ENCODE measurements at places on chromosomes 16 and 17.

DNA sequence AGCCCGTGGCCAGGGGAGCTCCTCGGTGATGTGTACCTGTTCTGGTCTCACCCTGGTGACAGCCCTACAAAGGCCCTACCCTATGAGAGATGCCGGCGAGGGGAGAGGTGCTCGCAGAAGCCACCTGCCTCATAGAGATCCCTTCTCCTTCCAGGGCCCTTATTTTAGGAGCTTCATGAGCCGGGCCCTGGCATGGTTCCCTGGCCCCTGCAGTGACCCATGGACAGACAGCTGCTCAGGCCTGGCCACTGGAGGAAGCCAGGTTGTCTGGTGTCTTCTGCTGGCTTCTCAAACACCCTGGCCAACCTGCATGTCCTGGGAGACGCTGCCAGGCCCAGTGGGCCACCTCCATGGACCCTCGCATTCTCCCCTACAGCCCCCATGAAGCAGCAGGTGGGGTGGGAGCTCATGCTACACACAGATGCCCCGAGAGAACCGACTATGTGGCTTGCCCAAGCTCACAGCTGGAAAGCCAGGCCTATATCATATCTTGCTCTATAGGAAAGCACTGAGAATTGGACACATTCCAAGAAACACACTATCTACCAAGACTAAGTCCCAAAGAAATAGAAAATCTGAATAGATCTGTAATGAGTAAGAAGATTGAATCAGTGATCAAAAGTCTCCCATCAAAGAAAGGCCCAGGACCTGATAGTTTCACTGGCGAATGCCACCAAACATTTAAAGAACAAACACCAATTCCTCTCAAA is 7.2 kb upstream of the AATK start:
- DNase-seq = no peak

GRCh38 chr16:20726661-20727060 is 15.0 kb downstream of the THUMPD1 start:
- DNase-seq = no peak

DNA sequence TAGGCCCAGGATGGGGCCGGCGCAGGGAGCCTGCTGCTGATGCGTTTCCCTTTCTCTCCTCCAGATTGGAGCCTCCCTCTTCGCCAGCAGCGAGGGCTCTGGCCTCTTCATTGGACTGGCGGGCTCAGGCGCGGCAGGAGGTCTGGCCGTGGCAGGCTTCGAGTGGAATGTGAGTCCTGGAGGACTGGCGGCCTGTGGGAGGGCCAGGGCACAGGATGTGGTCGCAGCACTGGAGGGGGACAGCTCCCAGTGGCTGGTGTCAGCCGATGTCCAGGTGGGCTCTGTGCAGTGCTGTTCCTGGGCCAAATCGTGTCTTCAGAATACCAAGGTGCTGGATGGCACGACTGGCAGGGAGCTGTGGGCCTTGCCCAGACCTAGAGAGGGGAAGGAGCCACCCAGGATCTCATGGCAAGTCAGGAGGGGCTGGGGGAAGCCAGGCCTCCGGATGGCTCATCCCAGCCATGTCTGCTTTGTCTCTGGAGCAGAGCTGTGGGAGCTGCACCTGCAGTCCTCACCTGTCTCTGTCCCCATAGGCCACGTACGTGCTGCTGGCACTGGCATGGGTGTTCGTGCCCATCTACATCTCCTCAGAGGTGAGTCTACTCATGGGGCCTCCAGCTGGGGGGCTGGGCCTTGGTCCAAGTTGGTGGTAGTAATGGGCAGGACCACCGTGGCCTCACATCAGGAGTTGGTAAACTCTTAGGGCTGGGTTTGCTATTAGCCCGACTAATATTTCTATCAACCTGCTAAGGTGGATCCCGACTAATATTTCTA is 7.3 kb downstream of the SLC5A10 start:
- DNase-seq = no peak

GRCh38 chr17:2786176-2786881 is 9.9 kb upstream of the RAP1GAP2 start:
- DNase-seq = peak; percentile 96

DNA sequence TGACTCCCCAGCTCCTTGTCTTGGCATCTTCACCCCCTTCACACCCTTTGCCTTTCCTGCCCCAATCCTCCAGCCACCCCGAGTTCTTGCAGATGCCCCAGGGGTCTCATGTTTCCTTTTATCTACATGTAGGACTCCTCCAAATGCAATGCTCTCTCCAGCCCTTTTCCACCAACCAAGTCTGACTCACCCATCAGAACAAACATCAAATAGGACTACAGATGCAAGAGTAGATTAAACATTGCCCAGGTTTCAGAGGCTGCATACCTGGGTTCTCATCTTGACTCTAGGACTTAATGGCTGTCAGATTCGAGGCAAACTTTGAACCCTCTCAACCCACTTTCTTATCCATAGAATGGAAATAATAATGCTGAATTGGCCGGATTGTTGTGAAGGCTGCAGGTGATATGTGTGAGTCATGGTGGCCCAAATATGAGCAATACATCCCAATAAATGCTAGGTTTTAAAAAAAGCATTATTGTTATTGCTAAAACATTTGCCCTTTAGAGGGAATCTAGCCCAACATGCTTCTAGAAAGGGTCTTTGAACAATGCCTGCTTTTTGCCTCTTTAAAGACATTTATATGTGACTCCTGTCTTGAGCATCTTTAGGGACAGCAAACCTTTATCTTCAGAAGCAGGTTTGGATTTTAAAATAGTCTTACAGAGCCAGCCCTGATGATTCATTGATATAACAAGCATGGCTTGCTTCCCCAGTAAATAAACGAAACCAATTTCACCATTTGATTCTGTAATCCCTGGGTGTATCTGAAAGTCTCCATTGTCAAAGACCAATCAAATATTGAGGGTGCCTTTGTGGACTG is 310.1 kb downstream of the FOXL1 start:
- DNase-seq = no peak

DNA sequence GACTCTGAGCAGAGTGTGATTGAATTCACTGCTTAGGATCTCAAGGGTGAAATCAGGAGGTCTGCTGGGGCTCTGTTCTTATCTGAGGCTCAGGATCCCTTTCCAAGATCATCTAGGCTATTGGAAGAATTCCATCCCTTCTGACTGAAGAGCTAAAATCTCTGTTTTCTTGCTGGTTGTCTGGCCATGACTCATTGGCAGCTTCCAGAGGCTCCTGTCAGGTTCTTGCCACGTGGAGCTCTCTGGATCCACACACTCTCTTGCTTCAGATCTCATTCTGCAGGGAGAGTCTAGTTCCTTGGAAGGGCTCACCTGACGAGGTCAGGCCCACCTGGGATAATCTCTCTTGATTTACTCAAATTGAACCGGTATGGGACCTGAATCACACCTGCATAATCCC is 930.7 kb downstream of the CDH8 start:
- no peak for DNase-seq

DNA sequence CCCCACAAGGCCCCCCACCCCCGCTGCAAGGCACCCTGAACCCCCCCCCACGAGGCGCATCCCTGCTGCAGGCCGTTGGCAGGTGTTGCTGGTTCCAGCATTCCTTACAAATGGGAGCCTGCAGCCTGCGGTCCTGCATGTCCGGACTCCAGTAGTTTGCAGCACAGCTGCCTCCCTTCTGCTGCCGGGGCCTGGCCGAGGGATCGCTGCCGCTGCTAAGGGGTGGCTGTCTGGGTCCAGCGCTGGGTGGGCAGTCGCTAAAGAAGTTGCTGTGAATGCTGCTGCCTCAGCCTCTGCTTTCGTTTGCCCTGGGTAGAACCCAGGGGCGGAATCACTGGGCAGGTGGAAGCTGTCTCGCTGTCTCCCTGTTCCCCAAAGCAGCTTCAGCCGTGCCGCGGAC is 11.8 kb downstream of the UTS2R start:
- no peak for DNase-seq

- no peak for DNase-seq
Observed at GRCh38 chr16:58507963-58508670, 7.2 kb upstream of the SETD6 start.

GRCh38 chr17:21061158-21061835 is 18.5 kb upstream of the USP22 start:
- no peak for DNase-seq

- DNase-seq = peak; percentile 65
Observed at GRCh38 chr17:76079956-76080767, 1.2 kb downstream of the ZACN start.

- DNase-seq = no peak
Observed at GRCh38 chr16:47578573-47578972, 117.4 kb downstream of the PHKB start.

DNA sequence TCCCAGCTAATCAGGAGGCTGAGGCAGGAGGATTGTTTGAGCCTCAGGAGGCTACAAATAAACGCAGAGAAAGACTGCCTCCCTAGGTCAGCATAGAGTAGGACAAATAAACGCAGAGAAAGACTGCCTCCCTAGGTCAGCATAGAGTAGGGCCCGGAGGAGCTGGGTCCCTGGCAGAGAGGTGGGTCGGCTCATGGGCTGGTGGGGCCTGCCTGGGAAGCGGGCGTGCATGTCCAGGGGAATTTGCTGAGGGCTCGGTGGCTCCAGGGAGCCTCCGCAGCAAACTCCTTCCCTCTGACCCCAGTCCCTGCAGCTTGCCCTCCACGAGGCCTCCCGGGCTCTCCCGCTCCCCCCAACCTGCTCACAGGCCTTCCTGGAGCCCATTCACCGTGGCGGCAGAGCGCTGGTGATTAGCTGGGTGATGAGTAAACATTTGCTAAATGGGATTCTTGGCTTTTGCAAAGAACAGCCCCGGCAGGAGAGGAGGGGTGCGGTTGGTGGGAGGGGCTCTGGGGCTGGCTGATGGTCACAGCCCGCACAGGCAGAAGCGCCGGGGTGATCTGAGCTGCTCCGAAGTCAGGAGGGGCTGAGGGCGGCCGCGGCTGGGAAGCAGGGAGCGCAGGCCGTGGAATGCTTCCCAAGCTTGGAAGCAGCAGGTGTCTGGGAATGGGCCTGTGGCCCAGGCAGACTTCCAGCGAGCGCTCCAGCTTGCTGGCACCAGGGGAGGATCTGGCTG is 93.1 kb downstream of the RTN4RL1 start:
- DNase-seq = peak; percentile 78

GRCh38 chr17:76630151-76630550 is 13.4 kb downstream of the ST6GALNAC1 start:
- DNase-seq = no peak

DNA sequence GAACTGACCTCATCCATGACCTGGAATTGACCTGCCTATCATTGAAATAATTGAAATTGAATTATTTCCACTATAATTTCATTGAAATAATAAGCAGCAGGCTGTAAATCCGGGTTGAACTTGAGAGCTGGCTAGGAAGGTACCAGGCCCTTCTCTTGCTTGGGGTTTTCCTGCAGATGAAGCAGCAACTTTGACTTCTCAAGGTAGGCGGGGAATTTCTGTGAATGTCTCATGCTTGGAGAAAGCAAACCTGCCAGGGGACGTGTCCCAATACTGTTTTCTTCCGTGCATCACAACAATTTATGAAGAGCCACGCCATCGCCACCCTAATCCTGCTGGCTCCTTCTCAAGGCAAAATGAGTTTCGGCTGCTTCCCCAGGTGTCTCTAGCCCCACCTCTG is 97.5 kb upstream of the XYLT1 start:
- DNase-seq = no peak

GRCh38 chr16:17590711-17591654 is 120.2 kb upstream of the XYLT1 start:
- no peak for DNase-seq

DNA sequence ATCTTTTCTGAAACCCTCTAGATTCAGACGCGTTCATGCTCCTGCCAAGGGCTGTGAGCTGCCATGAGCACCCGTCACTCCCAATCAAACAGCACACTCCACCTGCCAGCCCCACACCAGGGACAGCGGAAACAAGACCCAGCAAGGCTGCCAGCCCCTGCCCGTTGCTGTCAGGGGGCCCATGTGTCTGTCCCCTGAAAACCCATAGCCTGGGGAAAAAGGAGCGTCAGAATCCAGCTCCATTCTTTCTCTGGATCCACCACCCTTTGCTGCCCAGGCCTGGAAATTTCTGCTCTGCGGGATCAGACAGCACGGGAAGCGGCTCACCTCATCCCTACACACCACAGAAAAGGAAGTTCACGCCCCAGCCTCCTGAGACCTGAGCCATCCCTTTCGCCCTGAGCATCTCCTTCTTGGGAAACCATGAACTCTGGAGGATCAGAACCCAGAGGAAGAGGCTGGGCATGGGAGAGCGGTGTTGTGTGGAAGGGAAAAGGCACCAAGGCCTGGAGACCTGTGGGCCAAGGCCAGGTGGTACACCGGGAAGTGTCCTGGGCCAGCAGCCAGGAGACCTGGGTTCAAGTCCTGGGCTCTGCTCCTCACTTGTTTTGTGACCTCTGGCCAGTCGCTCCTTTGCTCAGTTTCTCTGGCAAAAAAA is 51.5 kb upstream of the RCVRN start:
- DNase-seq = no peak

GRCh38 chr17:62658136-62658920 is 30.9 kb downstream of the MRC2 start:
- DNase-seq = no peak

GRCh38 chr16:20515688-20516090 is 60.5 kb downstream of the ACSM2B start:
- DNase-seq = no peak

- no peak for DNase-seq
Observed at GRCh38 chr16:47262938-47263337, 119.2 kb upstream of the NETO2 start.

GRCh38 chr17:32917081-32917480 is 10.9 kb upstream of the TMEM98 start:
- DNase-seq = no peak

- peak; percentile 73 for DNase-seq
Observed at GRCh38 chr16:67430977-67431774, at the start of gene HSD11B2. HSD11B2 (plus strand) TSS chr16:67431121; CDS start chr16:67431249, 128 bp downstream.

GRCh38 chr16:72444696-72445095 is 272.7 kb upstream of the PMFBP1 start:
- no peak for DNase-seq

Data from eye (tissue), 1 donor.